ENCODE measurements at places on chromosomes 4 and X. TPM values are rescaled to one million over a fixed set of nuclear protein-coding genes. Genes with fewer than 3 reads are reported as not detected.

The SLC16A2 gene
- total RNA-seq: 10.9 TPM

The TGIF2LX gene
- not detected for total RNA-seq

The GPR82 gene
- total RNA-seq: 0.24 TPM

The FGFBP2 gene
- total RNA-seq: 10.2 TPM

The PNMA5 gene
- not detected for total RNA-seq

The CDS1 gene
- total RNA-seq: not detected

The PAGE1 gene
- total RNA-seq: not detected

The AFAP1 gene
- 27.0 TPM for total RNA-seq

The DUSP9 gene
- not detected for total RNA-seq

The RS1 gene
- not detected for total RNA-seq

The FOXR2 gene
- not detected for total RNA-seq

The ACTRT1 gene
- not detected for total RNA-seq

The DNAAF6 gene
- total RNA-seq: not detected

The SOD3 gene
- 79.5 TPM for total RNA-seq

The ITGB1BP2 gene
- 1.1 TPM for total RNA-seq

The SSX2 gene
- total RNA-seq: not detected

The PRAF2 gene
- 10.0 TPM for total RNA-seq

The BRCC3 gene
- total RNA-seq: 8.4 TPM

The ADH7 gene
- total RNA-seq: not detected

The CSAG2 gene
- total RNA-seq: not detected

The ETDA gene
- not detected for total RNA-seq

The NPNT gene
- 7.4 TPM for total RNA-seq

The FAM47A gene
- total RNA-seq: not detected

The GC gene
- not detected for total RNA-seq

The ALPK1 gene
- total RNA-seq: 14.8 TPM

The CLDN34 gene
- total RNA-seq: not detected

The NPFFR2 gene
- total RNA-seq: 0.93 TPM

The PAGE5 gene
- not detected for total RNA-seq

The WDR17 gene
- 3.5 TPM for total RNA-seq

The TCEAL2 gene
- total RNA-seq: 3.1 TPM

The ZNF711 gene
- 0.84 TPM for total RNA-seq

The DAPP1 gene
- 6.1 TPM for total RNA-seq

The CXCR3 gene
- total RNA-seq: not detected

The HTRA3 gene
- total RNA-seq: 22.8 TPM

Data from omental fat pad (tissue), 4 donors.